Activated T-cell treated with anti-CD3 and anti-CD28 coated beads for 48 hours (primary cell): ENCODE measurements at places on chromosomes 1 and 21.
A peak's percentile ranks its signal among the peaks of the same experiment; 100 is the strongest.

DNA sequence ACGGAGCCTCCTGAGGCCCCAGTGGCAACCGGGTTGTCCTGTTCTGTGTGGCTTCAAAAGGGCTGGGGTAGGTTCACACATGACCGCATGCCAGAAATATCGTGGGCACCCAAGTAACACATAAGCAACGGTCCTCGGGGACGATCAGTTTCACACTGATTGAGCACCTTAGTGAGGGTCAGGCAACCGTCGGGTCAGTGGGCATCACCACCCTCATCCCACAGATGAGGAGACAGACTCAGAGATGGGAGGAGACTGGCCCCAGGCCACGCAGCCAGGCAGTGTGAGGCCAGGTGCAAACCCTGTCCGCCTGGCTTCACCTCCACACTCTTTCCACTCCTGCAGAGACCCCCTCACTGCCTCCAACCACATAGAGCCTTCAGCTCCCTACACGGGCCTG lies 309.8 kb downstream of the MATN1 start:
- no peak for DNase-seq

- no peak for DNase-seq
Measured at GRCh38 chr21:31255896-31256295, 88.2 kb downstream of the TIAM1 start.

- no peak for DNase-seq
Measured at GRCh38 chr1:168148916-168149315, 12.2 kb upstream of the GPR161 start.

DNA sequence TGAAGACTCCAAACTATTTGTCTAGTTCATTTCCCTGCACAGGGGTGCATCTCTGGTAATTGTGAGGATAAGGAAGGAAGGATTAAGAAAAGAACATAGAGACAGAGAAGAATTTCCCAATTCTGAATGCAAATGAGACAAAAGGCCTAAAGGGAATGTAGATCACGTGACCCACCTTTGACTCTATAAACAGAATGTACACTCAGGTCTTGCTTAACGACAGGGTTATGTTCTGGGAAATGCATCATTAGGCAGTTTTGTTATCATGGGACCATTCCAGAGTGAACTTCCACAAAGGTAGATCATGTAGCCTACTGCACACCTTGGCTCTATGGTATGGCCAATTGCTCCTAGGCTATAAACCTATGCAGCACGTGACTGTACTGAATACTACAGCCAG lies 252.3 kb upstream of the ZP4 start:
- no peak for DNase-seq

GRCh38 chr1:41236781-41237180 lies 5.3 kb downstream of the SCMH1 start:
- no peak for DNase-seq

DNA sequence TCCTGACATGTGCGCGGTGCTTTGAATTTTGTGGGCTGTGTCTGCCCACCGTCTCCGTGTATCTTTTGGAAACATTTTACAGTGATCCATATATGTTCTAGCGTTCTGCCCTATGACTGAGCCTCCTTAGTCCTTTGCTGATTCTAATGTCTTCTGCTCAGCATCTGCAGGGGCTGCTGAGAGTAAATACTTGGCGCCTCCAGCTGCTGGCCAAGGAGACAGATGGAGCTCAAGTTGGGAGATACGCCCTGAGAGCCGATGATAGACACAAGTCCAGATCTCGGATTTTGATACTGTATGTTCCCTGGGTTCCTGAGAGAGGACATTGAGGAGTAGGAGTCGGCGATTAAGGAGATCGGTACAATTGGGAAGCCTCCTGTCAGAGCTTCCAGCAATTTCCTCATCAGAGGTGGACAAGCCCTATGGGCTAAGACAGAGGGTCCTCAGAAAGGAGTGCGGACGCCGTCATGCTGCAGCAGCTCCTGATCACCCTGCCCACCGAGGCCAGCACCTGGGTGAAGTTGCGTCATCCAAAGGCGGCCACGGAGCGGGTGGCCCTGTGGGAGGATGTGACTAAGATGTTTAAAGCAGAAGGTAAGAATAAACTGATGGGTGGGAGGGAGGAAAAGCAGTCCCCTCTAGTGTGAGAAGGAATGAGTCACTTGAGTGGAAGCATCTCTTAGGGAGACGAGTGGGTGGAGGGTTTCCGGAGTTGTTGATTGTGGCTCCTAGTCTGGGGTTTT lies 390 bp downstream of the ZFP69B start:
- DNase-seq, result peak; percentile 74

GRCh38 chr21:28454564-28455252 lies 538.0 kb downstream of the LTN1 start:
- no peak for DNase-seq

DNA sequence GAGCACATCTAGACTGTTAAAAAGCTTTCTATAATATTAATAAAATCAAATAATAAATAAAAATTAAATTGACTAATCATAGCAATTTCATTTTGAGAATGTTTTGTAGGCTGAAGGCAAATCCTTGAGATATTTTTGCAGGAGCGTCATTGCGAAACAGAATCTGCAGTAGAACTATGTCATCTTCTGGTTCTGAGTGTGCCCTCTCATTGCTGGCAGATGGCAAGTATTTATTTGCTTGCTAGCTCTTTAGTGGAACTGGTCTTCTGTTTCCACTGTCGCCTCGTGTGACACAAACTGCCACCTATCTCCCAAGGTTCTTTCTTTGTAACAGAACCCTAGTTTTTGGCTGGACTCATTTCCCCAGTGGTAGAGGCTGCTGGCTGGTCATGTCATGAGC lies 19.0 kb upstream of the IRF2BP2 start:
- no peak for DNase-seq
